ENCODE measurements at places on chromosomes 3 and 15. TPM values are rescaled to one million over a fixed set of nuclear protein-coding genes. Genes with fewer than 3 reads are reported as not detected.

Gene PLCH1
- total RNA-seq = 0.30 TPM

Gene MORC1
- total RNA-seq = not detected

GRCh38 chr15:101470548-101471239 lies 18.8 kb downstream of the PCSK6 start:
- no peak for DNase-seq

- no peak for DNase-seq
Observed at GRCh38 chr3:105844704-105845103, 24.1 kb downstream of the CBLB start.

- DNase-seq = no peak
Observed at GRCh38 chr3:56868706-56869105, 67.0 kb upstream of the ARHGEF3 start.

DNA sequence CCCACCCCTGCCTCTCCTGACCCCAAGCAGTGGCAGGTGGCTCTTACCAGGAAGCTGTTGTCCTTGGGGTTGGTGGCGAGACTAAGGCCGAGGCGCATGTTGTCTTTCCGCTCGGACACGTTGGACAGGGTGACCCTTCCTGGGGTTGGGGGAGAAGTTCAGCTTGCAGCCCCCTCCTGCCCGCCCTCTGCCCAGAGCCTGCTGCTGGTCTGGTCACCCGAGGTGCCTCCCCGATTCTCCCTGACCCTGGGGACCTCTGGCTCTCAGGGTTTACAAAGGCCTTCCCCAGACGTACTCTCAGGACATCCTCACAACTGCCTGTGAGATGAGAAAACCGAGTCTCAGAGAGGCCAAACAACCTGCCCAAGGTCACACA lies 67.3 kb downstream of the ITGA11 start:
- DNase-seq = no peak

GRCh38 chr15:93048759-93049161 lies 40.3 kb downstream of the RGMA start:
- DNase-seq = no peak

- no peak for DNase-seq
Observed at GRCh38 chr3:117349566-117349965, 640.0 kb downstream of the TUSC7 start.
